ENCODE measurements at places on chromosomes 4 and X.

DNA sequence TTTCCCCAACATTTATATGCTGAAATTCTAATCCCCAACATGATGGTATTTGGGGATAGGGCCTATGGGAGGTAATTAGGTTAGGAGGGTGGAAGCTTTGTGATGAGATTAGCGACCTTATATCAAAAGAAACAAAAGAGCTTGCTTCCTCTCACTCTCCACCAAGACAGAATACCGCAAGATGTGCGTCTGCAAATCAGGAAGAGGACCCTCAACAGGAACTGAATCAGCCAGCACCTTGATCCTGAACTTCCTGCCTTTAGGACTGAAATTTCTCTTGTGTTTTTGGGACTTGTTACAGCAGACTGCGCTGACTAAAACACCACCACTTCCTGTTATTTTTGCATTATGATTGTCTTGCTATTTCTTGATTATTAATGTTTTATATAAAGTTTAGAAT is 1889.4 kb downstream of the C4orf33 start:
- no peak for DNase-seq

- DNase-seq: no peak
Observed at GRCh38 chr4:15420642-15421041, 7.2 kb upstream of the C1QTNF7 start.

GRCh38 chr4:38136604-38137003 is 176.4 kb downstream of the PTTG2 start:
- DNase-seq: no peak

DNA sequence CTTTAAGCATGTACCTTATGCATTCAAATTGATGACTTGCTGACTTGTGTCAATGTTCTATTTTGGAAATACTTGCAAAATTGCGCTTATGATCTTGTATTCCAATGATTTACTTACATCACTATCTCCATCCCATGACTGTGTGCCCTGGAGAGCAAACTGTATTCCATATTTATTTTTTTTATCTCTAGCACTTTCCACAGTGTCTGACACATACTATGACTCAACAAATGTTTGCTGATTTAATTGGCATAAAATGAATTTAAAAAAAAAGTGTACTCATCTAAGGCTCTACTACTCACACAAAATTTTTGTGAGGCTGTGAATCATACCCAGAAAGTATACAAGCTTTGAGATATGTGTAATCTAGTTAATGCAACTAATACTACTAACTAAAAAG is 1066.8 kb upstream of the ADGRL3 start:
- no peak for DNase-seq

DNA sequence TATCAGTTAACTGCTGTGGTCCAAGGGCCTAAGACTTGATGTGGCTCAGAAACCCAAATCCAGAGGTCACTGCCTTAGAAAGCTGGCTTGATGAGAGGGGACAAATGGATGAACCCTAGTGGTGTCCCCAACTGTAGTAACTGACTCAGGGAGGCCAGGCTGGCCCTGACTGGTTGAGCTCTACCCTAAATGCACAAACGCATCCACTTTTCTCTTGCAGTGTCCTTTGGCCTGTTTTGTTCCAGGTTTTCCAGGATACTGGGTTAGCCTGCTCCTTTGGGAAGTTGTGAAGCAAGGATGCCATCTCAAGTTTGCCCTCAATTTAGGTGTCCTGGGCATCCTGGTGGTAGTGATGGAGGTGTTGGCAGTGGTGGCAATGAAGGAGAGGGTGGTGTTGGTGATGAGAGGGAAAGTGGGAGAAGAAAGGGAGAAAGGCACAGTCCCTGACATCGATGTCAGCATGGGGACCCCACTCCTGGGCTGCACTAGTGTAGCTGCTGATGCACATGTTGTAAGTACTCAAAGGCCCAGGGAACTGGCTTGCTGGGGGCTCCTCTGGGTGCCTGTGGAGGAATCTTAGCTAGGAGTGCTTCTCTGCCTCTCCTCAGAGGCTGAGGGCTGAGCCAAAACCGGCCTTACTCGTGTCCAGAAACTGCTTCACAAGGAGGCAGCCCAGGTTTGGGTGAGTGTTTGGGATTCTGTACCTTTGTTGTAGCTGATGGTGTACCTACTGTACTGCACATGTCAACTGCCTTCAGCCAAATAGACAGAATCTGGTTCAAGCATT is 2.9 kb upstream of the HAND2 start:
- DNase-seq: no peak

GRCh38 chrX:95628796-95629195 is 1055.8 kb upstream of the DIAPH2 start:
- DNase-seq: no peak

DNA sequence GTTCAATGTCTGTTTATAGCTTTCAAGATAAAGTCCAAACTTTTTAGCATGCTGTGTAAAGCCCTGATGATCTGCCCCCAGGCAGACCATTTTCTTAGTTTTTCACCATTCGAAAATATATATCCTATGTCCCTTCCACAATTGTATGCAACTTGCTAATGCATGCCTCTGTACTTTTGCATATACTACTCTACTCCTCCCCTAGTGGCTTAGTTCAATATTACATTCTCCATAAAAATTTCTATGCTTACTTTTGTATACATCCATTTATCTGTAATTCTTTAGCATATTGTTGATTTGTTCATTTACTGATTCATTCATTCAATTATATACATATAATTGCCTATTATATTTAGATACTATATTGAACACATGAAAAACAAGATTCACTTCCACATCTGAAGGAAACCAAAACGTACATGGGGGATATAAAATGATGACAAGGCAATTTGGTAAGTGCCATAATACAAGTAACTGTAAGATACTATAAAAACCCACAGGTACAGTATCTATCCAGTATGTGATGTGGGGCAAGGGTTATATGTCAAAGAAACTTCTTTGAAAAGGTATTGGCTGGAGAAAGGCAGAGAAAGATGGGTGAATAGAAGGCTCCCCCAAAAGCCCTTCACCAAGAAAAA is 902.5 kb downstream of the FAM133A start:
- no peak for DNase-seq

DNA sequence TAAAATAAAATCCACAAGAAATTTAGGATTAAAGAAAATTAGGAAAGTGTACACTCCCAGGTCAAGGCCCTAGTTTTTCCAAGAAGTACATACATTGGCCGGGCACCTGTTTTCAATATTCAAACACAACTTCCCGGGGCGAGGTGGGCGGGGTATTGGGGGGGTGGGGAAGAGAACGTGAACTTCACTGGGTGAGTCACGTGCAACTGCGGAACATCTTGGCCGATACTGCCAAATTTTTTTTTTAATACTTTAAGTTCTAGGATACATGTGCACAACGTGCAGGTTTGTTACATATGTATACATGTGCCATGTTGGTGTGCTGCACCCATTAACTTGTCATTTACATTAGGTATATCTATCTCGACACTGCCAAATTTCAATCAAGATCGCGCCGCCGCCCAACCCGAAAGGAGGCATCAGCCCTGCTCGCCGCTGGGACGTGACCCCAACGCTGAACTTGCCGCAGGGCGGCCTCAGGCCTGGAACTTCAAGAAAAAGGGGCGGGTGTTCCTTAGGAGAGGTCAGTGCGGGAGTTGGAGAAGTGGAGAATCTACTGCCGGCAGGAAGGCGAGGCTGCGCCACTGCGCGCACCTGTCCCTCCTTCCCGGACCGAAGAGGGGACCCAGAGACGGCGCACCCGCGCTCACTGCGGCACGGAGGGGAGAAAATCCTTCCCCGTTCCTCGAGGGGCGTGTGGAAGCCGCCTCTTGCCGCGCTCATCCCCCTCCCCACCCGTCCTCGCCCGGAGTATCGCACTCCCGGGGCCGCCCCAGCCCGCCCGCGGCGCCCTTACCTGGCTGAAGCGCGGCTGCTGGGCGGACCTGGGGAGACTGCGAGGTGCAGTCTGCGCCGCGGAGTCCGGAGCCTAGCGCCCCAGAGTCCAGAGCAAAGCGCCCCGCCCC is at the start of gene TEC:
TEC (minus strand) TSS at position 883 of the 905 bp plus-strand sequence. CDS start 41,224 bp downstream, outside the sequence.
- peak; percentile 19 for DNase-seq

- DNase-seq: no peak
Observed at GRCh38 chrX:29788991-29789699, 426.2 kb upstream of the MAGEB2 start.

- DNase-seq: no peak
Observed at GRCh38 chr4:94947681-94948108, 189.9 kb downstream of the BMPR1B start.

DNA sequence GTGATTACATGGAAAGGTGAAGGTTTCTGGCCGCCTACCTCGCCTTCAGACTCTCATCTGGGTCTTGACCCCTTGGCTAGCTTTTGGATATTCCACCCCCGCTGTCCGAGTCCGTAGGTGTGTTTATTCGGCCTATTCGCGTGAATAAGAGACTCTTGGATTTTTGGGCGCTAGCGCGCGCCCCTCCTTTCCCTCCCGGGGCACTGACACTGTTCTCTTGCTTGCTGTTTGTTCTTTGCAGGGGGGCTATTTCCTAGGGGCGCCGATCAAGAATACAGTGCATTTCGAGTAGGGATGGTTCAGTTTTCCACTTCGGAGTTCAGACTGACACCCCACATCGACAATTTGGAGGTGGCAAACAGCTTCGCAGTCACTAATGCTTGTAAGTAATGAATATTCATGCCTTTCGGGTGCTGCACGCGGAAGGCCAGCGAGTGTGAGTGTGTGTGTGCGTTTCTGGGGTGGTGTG is 932 bp downstream of the GRIA2 start:
- no peak for DNase-seq

DNA sequence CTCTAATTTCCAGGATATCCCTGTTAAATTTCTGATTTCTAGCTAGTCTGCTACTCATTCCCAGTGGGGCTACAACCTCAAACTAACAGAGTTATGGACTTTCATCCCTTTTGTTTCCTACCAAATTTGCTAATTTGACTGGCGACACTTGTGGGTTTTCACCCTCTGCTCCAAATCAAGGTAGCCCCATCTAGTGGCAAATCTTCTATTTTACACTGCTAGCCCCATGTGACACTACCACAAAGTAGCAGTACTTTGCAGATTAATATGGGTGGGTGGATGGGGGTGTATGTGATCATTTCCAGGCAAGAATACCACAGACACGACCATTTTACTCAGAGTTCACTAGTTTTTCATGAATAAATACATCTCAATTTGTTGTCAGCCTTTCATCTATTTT is 150.3 kb downstream of the MSL3 start:
- DNase-seq: no peak

- no peak for DNase-seq
Observed at GRCh38 chr4:173498771-173499170, 31.3 kb downstream of the HAND2 start.

DNA sequence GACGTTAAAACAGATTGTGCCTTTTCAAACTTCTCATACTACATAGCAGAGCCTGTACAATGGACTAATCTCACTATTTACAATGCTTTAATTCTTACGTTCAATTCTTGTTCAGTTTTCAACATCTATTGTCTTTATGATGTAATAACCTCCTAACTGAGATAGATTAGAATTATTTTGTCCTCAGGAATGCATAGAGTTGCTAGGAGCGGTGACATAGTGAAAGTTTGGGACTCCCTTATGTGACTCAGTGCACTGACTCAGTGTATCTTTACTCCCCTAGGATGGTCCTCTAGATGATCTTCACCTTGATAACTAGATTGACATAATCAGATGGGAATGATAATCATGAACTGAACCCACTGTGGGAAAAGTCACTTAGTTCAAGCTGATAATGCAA is 151.5 kb downstream of the VEGFC start:
- no peak for DNase-seq

- no peak for DNase-seq
Observed at GRCh38 chr4:104457308-104457981, 37.2 kb downstream of the CXXC4 start.

DNA sequence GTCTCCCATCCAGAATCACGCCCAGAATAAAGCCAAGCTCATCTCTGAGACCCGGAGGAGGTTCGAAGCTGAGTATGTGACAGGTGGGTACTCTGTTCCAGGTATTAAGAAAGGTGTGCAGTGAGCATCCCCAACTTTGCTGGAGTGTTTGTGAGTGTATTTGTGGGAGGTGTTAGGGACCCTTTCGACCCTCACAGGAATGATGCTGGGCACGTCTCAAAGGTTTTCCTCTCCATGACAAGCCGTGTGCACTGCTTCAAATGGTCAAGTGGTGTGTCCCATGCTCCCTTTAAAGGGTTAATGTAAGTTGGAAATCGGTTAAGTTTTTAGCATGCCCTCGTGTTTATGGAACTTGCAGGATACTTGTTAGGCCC is 442 bp downstream of the MOSPD2 start:
- no peak for DNase-seq

- no peak for DNase-seq
Observed at GRCh38 chrX:121579016-121579760, 531.8 kb downstream of the GLUD2 start.

DNA sequence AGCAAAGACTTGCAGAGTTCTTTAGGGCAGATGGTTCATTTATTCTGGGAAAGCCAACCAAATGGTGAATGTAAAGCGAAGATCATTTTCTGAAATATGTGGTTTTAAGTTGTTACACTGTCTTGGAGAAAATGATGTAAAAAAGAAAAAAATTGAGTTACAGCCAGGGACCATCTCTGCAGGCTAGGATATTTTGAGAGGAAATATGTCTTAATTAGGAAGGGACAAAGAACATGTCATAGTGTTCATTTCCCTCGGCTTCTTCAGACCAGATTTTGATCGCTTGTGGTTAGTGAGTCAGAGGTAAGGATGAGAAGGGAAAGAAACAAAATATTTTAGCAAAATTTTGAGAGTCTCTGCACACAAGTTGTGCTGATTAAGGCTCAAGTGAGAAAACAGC is 59.0 kb upstream of the C1QTNF7 start:
- no peak for DNase-seq

GRCh38 chr4:95118497-95118896 is 360.7 kb downstream of the BMPR1B start:
- DNase-seq: no peak

GRCh38 chr4:10101671-10102473 is 14.7 kb downstream of the WDR1 start:
- no peak for DNase-seq

GRCh38 chr4:122948671-122949070 is 26.3 kb upstream of the NUDT6 start:
- DNase-seq: no peak

- DNase-seq: no peak
Observed at GRCh38 chr4:101667348-101667747, 123.2 kb upstream of the BANK1 start.

- DNase-seq: no peak
Observed at GRCh38 chr4:145716661-145717200, 36.8 kb downstream of the C4orf51 start.

DNA sequence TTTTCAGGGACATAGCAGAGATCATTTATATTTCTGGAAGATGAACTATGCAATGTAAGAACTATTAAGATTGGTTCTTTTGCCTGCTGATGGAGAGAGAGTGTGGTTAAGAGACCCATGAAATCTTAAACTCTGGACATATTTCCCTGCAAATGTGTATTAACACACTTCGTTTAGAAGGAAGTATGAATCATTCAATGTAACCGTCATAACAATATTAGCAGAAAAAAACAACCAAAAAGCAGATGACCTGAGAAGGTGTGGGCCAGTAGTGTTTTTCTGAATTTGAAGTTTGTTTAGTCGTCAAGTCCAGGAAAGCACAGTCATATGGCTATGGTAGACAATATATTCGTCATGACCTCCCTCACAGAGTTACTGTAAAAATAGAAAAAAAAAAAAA is 2.5 kb upstream of the TMPRSS11D start:
- no peak for DNase-seq

Data from T-helper 9 cell (primary cell).